Progenitor cell of endocrine pancreas (in vitro differentiated cells): ENCODE measurements at places on chromosomes 12 and 14.

GRCh38 chr12:27422697-27423096 is 23.8 kb upstream of the SMCO2 start:
- no peak for DNase-seq

GRCh38 chr12:4269279-4269991 is 4.1 kb upstream of the CCND2 start:
- peak; percentile 80 for DNase-seq

DNA sequence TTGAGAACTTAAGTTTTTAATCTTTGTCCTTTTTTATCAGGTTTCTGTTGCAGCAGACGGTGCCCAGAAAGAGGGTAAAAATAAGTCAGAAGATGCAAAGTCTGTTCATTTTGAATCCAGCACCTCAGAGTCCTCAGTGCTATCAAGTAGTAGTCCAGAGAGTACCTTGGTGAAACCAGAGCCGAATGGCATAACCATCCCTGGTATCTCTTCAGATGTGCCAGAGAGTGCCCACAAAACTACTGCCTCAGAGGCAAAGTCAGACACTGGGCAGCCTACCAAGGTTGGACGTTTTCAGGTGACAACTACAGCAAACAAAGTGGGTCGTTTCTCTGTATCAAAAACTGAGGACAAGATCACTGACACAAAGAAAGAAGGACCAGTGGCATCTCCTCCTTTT is 53.5 kb downstream of the RAD52 start:
- DNase-seq: no peak

DNA sequence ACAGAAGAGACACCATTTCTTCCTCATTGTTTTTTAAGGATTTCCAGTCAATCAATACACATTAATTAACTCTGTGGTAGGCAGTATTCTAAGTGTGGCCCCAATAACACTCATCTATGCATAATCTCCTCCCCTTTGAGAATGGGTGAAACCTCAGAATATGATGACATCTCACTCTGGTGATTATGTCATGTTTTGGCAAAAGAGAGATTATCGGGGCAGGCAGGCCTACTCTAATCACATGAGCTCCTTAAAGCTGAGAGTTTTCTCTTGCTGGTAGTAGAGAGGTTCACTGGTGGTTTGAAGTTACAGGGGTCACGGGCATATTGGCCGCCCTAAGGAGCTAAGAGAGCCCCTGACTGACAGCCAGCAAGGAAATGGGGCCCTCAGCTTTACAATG is 7.1 kb upstream of the LGMN start:
- DNase-seq: no peak

DNA sequence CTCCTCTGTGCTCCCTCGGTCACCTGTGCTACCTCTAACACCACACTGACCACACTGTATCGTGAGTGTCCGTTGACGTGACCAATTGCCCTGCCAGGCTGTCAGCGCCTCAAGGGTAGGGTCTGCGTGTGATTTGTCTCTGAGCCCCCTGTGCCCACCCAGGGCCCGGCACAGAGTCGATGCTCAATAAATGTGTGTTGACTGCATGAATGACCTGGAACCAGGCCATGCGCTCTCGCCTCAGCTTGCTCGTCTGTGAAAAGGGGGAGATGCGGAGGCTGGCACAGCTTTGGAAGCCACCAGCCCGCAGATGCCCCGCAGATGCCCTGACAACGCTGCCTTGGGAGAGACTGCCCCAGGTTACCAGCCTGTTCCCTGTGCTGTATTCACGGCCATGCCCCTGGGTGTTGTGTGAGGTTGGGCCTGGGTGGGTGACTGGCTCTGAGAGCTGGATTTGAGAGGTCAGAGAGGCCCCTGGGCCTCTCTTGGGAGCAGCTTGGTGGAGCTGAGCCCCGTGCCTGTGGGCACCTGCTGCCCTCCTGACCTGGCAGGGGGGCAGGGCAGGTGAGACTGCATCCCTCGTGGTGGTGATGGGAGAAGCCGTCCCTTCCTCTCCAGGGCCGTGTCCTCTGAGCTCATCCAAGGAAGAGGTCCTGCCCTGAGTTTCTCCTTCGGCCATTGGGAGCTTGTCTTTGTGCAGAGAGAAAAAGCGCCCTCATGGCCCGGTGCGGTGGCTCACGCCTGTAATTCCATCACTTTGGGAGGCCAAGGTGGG is 43.2 kb downstream of the CYP46A1 start:
- DNase-seq: peak; percentile 7

DNA sequence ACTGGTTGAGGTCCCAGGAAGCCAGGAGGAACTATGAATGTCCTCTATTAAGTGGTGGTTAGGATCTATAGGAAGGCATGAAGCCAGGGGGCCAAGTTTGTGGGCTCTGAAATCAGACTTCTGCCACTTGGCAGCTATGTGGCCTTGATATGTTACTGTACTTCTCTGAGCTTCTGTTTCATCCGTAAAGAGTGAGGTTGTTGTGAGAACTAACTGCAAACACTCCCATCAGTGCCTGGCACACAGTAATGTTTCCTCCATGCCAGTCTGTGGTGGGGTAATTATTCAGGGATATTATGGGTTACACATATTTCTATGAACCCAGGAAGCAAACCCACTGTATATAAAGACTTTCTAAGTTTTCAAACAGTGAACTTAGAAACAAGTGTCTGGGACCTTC is 57.4 kb downstream of the PLXNC1 start:
- DNase-seq: no peak

- no peak for DNase-seq
Observed at GRCh38 chr12:52990206-52990605, 16.1 kb upstream of the EIF4B start.

DNA sequence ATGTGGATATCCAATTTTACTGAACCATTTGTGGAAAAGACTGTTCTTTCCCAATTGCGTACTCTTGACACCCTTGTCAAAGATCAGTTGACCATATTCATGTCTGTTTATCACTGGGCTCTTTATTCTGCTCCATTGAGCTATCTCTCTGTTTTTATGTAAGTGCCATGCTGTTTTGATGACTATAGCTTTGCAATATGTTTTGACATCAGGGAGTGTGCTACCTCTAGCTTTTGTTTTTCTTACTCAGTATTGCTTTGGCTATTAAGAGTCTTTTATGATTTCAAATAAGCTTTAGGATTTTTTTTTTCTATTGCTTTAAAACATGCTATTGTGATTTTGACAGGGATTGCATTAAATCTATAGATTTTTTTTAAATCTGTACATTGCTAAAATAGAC is 194.3 kb downstream of the SNAPC1 start:
- no peak for DNase-seq

GRCh38 chr12:31007153-31007495 is 66.5 kb upstream of the DDX11 start:
- DNase-seq: no peak

DNA sequence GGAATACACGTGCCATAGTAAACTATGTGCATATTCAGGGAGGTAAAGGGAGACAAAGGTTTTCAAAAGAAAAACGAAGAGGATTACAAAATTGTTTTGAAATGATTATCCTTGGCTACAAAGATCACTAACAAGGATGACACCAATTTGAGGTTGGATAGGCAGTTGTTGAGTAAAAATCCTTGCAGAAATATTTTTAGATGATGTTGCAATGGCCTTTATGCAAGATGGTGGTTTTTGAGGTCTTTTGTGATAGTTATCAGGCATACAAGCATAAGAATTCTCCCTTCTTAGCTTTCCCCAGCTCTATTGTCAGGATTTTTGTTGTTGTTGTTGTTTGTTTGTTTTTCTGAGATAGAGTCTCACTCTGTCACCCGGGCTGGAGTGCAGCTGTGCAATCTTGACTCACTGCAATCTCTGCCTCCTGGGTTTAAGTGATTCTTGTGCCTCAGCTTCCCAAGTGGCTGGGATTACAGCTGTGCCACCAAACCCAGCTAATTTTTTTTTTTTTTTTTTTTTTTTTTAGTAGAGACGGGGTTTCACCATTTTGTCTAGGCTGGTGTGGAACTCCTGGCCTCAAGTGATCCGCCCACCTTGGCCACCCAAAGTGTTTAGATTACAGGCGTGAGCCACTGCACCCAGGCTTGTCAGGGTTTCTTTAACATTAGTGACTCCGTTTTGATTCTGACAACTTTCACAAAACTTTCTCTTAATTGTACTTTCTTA is 7.8 kb downstream of the RNASE1 start:
- DNase-seq: no peak

- no peak for DNase-seq
Observed at GRCh38 chr12:44377443-44378187, 498.5 kb downstream of the NELL2 start.

DNA sequence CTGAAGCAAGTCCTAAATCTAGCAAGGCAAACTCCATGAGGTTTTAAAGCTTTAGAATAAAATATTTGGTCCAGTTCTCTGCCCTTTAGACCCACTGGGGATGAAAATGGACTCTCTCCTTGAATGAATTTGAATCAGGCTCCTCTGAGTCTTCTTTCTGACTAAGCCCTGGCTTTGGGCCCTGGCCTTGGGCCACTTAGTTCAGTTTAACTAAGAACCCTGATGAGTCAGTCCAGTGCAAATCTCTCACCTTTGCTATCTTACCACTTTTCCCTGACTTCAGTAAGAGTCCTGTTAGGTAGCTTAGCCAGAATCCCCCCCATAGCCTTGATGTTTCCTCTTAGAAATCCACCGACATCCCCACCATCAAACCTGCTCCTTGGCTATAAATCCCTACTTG is 427.5 kb downstream of the SNAPC1 start:
- no peak for DNase-seq

DNA sequence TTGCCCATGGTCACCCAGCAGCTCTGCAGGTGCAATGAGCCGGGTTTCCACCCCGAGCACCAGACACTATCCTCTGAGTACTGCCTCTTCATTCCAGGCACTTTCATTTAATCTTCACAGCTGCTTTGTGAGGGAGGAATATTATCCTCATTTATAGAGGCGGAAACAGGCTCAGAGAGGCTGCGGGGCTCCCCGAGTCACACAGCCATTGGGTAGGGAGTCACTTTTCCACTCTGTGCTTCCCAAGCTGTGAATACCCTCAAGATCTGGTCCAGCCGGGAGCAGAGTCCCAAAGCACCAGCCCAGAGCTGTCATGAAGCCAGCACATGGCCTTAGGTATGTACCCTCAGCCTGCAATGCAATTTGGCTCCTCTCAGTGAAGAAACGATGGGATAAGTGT is 51.7 kb upstream of the RIN3 start:
- DNase-seq: no peak

DNA sequence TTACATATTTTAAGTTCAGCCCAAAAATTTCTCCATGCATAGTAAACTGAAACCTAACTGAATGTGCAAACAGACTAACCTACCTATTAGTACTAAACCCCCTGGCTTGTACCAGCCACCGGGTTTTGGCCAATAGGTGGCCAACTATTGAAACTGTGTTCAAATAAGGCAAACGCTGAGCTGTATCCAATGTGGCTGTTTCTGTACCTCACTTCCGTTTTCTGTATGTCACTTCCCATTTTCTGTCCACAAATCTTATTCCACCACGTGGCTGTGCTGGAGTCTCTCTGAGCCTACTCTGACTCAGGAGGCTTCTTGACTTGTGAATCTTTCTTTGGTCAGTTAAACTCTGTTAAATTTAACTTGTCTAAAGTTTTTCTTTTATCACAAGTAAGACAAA is 6.0 kb upstream of the FBXO34 start:
- no peak for DNase-seq

GRCh38 chr14:92397953-92398564 is 75.1 kb downstream of the SLC24A4 start:
- no peak for DNase-seq

DNA sequence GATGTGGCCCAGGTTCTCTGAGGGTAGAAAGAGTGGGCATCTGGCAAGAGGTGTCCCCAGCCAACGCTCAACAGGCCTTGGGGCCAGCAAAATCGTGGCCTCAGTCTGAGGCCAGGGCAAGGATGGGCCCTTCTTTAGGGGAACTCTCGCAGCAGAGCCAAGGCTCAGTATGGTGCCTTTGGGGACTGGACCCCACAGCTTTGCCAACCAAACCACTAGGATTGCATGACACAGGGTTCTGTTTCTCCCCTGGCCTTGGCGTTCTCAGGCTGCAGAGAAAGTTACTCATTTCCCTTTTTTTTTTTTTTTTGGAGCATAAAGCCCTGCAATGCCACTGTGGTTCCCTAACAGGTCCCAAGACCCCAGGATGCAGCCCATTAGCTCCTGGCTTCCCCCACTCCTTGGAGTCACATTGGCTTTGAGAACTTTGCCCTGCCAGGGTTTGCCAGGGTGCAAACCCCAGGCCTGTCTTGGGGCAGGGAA is 100.6 kb downstream of the LGMN start:
- no peak for DNase-seq

GRCh38 chr12:93663006-93663728 is 14.0 kb upstream of the CRADD start:
- no peak for DNase-seq

- DNase-seq: no peak
Observed at GRCh38 chr12:41271489-41271888, 83.4 kb downstream of the PDZRN4 start.

GRCh38 chr12:71138011-71138410 is 19.8 kb downstream of the TSPAN8 start:
- no peak for DNase-seq

DNA sequence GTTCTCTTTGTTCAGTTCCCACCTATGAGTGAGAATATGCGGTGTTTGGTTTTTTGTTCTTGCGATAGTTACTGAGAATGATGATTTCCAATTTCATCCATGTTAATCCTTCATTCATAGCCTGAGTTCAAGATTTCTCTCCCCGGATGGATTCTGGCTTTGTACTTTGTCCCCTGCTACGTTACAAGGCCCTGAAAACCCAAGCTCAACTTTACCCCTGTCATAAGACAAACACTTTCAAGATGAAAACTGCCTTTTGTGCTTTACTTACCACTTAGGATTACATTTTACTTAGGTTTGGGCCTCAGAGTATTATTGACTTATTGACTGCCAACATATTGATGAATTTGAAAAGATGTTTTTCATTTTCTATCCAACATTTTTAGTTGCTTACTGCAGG is 36.3 kb downstream of the FOXA1 start:
- no peak for DNase-seq

DNA sequence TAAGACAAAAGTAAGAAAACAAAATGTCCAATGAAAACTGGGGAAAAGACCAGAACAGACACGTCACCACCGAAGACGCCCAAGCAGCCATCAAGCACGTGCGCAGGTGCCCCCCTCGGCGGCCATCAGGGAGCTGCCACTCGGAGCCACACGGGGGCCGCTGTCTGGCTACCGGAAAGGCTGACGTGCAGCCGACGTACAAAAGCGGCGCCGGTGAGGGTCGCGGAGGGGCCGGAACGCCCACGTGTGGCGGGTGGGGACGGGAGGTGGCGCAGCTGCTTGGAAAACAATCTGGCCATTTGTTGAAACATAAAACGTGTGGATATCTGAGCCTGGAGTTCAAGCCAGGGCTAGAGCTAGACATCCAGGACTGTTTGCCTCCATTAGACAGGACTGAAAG is 60.7 kb downstream of the GALNT9 start:
- DNase-seq: no peak

- DNase-seq: no peak
Observed at GRCh38 chr12:12428961-12429657, 72.2 kb downstream of the BORCS5 start.
